ENCODE measurements at places on chromosomes 4 and X. TPM values are rescaled to one million over a fixed set of nuclear protein-coding genes. Genes with fewer than 3 reads are reported as not detected.

DNA sequence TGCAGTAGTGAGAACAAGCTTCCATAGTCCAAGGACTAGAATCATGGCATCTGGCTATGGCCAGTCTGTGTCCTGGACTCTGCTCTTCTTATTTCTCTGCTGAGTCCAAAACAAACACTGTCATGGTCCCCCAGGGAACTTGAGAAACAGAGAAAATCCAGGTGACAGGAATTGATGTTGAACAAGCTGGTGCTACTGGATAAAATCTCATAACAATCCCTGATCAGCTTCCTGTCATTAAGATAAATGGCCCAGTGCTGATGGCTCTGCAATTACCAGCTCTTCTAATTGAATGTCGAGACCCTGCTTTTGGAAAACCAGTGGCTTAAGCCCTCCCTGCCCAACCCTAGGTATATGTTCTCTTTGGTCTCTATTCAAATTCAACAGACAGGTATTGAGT lies 58.8 kb upstream of the ARHGAP36 start:
- H3K4me1 ChIP-seq = no peaks in the 10 kb centered on the region
- no peaks in the 10 kb centered on the region for H3K36me3 ChIP-seq
- H3K27me3 ChIP-seq = peaks cover 6% of the 10 kb centered on the region
- H3K4me3 ChIP-seq = no peak overlapping the region
- DNase-seq = no peak

- DNase-seq = no peak
- no peaks in the 10 kb centered on the region for H3K36me3 ChIP-seq
- H3K4me3 ChIP-seq = no peak overlapping the region
- no peak overlapping the region for H3K27ac ChIP-seq
These were observed 494.2 kb upstream of the INTU start for GRCh38 chr4:127138586-127138985.

Gene CT45A9
- total RNA-seq = not detected

Gene PLK4
- 29.4 TPM for total RNA-seq

GRCh38 chr4:7764466-7764865 lies 175.2 kb downstream of the AFAP1 start:
- H3K4me1 ChIP-seq = peaks cover 3% of the 10 kb centered on the region
- DNase-seq = no peak
- H3K36me3 ChIP-seq = no peaks in the 10 kb centered on the region
- no peak overlapping the region for H3K4me3 ChIP-seq
- H3K27ac ChIP-seq = no peak overlapping the region

Gene KDR
- total RNA-seq = not detected

GRCh38 chr4:110472583-110473329 lies 3.2 kb upstream of the ENPEP start:
- H3K27me3 ChIP-seq = peaks cover 22% of the 10 kb centered on the region
- no peak overlapping the region for H3K4me3 ChIP-seq
- peaks cover under 1% of the 10 kb centered on the region for H3K4me1 ChIP-seq

DNA sequence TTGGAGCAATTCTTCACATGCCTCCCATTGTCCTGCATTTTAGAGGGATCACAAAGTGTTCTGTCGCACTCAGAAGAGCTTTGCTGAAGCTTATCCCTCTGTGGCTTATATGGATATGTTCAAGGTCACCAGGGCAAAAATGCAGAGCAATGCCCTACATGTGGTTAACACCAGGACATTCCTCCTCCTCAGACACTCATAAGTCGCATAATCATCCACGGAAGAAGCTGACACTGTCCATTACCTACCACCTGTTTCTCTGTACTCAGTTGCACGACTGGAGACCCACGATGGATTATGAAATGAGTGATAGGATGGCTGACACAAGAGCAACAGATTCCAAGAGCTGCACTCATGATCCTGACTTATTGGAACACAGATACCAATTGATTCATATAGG lies 68.7 kb upstream of the PRDX4 start:
- H3K27ac ChIP-seq = no peak overlapping the region
- no peak overlapping the region for H3K4me3 ChIP-seq
- H3K36me3 ChIP-seq = no peaks in the 10 kb centered on the region
- H3K4me1 ChIP-seq = no peaks in the 10 kb centered on the region
- DNase-seq = no peak
- H3K27me3 ChIP-seq = peaks cover 6% of the 10 kb centered on the region

- H3K4me1 ChIP-seq = no peaks in the 10 kb centered on the region
- no peak overlapping the region for H3K4me3 ChIP-seq
- no peak overlapping the region for H3K27ac ChIP-seq
These were observed 590.0 kb downstream of the BCOR start for GRCh38 chrX:39507617-39508299.

GRCh38 chrX:54825716-54826438 lies 18.3 kb downstream of the MAGED2 start:
- H3K27ac ChIP-seq = no peak overlapping the region
- no peak overlapping the region for H3K4me3 ChIP-seq
- DNase-seq = no peak

DNA sequence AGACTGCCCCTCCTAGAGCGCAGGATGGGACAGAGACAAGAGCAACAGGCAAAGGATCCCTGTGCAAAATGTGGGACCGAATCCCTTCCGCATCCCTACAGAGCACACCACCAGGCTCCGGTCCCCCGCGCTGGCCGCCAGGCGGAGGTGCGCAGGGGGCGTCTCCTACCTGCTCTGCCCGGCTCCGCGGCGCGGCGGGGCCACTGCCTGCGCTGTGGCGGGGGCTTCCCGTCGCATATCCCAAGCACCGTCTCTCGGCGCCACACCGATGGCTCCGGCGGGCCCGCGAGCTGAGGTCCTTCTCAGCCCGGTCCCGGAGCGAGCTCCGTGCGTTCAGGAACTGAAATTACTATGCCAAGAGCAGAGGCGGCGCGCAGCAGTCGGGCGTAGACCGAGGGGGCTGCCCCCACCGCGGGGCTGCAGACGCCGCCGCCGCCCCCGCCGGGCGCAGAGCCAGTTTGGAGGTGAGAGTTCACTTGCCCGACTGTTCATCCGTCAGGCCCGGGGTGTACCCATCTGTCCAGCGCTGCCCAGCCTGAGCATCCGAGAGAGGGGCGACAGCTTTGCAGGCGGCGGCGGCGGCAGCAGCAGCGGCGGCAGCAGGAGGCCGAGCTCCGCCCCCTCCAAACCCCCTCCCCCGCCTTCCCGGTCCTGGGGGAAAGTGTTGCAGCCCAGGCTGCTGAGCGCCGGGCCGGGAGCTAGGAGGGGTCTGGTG lies at the start of gene GPRIN3:
TSS of gene GPRIN3 (minus strand) at position 355 of the 715 bp plus-strand sequence. CDS start 57,690 bp downstream, outside the sequence.
- peak within 1 kb of the TSS; percentile 95 for H3K27ac ChIP-seq
- DNase-seq = peak; percentile 76
- H3K36me3 ChIP-seq = peaks cover 6% of the 10 kb centered on the region
- H3K27me3 ChIP-seq = no peaks in the 10 kb centered on the region
- H3K4me1 ChIP-seq = peaks cover 48% of the 10 kb centered on the region
- H3K4me3 ChIP-seq = peak within 1 kb of the TSS; percentile 95

- H3K4me1 ChIP-seq = no peaks in the 10 kb centered on the region
- no peak overlapping the region for H3K4me3 ChIP-seq
- peaks cover 2% of the 10 kb centered on the region for H3K27me3 ChIP-seq
- no peak for DNase-seq
- no peaks in the 10 kb centered on the region for H3K36me3 ChIP-seq
These were observed 139.6 kb downstream of the UNC5C start for GRCh38 chr4:95409127-95409526.

GRCh38 chr4:102533904-102534303 lies 32.7 kb downstream of the NFKB1 start:
- no peak for DNase-seq
- peaks cover 36% of the 10 kb centered on the region for H3K4me1 ChIP-seq
- H3K27me3 ChIP-seq = no peaks in the 10 kb centered on the region
- H3K4me3 ChIP-seq = no peak overlapping the region
- H3K27ac ChIP-seq = no peak overlapping the region
- H3K36me3 ChIP-seq = peaks cover 14% of the 10 kb centered on the region

Gene GLUD2
- total RNA-seq = not detected

- H3K36me3 ChIP-seq = no peaks in the 10 kb centered on the region
- DNase-seq = no peak
- no peaks in the 10 kb centered on the region for H3K27me3 ChIP-seq
These were observed 2.2 kb upstream of the FMR1NB start for GRCh38 chrX:147978931-147979330.

DNA sequence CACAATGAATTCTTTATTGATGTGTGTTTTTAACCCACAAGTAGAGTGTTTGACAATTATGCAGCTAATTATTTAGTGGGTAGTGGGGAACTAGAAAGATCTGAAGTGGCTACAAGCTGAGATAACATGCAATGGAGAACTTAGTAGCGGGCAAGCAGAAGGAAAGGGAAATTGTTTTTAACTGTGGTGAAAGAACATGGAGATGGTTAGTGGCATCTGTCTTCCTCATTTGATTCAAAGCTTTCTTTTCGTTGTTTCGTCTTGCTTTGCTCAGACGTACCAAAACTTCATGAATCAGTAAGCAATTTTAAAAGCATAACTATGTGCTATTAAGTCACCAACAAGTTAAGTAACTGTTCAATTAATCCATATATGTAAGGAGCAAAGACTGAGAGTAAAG lies 169.9 kb downstream of the BANK1 start:
- no peak overlapping the region for H3K27ac ChIP-seq
- no peaks in the 10 kb centered on the region for H3K36me3 ChIP-seq
- H3K27me3 ChIP-seq = no peaks in the 10 kb centered on the region
- H3K4me1 ChIP-seq = no peaks in the 10 kb centered on the region

GRCh38 chrX:70289168-70289792 lies 447 bp downstream of the PDZD11 start:
- no peaks in the 10 kb centered on the region for H3K27me3 ChIP-seq
- peak overlapping the region; percentile 84 for H3K4me3 ChIP-seq
- H3K27ac ChIP-seq = peak overlapping the region; percentile 60
- H3K4me1 ChIP-seq = peaks cover 6% of the 10 kb centered on the region
- H3K36me3 ChIP-seq = peaks cover 6% of the 10 kb centered on the region

Gene CXorf49
- not detected for total RNA-seq

DNA sequence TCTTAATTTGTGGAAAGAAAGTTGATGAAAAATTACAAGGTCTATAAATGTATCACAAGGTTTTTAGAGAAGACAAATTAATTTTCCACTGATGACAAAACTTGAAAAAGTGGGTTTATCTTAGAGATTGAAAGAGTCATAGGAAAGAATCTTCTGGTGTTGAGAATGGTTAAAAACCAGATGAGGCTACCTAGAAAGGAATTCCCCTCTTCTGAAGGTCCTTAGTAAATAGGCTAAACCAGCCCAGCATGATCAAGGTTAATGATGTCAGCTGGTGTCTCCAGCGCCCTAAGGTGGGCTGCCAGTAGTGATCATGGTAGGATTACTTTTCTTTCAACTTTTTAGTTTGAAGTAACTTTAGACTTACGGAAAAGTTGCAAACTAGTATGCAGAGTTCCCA lies 71.8 kb upstream of the PGRMC2 start:
- H3K27me3 ChIP-seq = no peaks in the 10 kb centered on the region
- no peaks in the 10 kb centered on the region for H3K36me3 ChIP-seq
- no peak for DNase-seq
- no peaks in the 10 kb centered on the region for H3K4me1 ChIP-seq
- no peak overlapping the region for H3K4me3 ChIP-seq

Gene PDZD4
- 2.7 TPM for total RNA-seq

Gene CDX4
- not detected for total RNA-seq

GRCh38 chr4:128854433-128854832 lies 44.9 kb downstream of the JADE1 start:
- peaks cover 49% of the 10 kb centered on the region for H3K4me1 ChIP-seq
- peak overlapping the region; percentile 93 for H3K27ac ChIP-seq
- peaks cover 34% of the 10 kb centered on the region for H3K36me3 ChIP-seq
- DNase-seq = peak; percentile 70
- H3K27me3 ChIP-seq = no peaks in the 10 kb centered on the region
- peak overlapping the region; percentile 83 for H3K4me3 ChIP-seq

DNA sequence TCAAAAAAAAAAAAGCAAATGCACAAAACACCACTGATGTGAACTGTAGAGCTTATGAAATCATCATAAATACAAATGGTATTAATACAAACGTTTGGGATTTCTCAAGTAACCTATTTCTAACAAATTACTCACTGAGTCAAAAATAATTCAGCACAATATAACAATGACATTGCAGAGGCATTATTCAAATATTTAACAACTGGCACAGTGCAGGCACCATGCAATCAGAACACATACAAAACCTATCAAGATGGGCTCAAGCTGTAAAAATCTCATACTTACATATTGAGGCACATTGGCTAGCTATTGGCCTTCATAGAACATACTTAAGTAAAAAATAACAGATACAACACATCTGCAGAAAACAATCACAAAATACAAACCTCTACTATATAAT lies 81.1 kb downstream of the LRBA start:
- no peaks in the 10 kb centered on the region for H3K27me3 ChIP-seq
- no peaks in the 10 kb centered on the region for H3K36me3 ChIP-seq
- no peak overlapping the region for H3K4me3 ChIP-seq
- no peak for DNase-seq
- H3K27ac ChIP-seq = no peak overlapping the region

DNA sequence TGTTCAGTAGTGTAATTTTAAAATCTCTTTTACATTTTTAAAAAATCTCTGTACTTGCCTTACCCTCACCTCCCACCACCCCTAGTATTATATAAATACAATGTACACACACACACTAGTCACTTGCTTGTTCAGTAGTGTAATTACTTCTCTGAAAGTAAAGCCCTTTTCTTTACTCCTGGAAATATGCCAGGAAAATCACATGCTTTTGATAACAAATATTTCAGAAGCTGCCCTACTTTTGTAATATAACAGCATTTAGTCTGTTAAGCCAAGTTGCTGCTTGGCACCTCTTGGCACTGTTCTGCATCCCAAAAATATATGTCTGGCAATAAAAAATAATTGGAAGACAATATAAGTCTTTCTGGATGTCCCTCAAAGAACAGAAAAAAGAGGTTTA lies 172.8 kb upstream of the APOOL start:
- no peaks in the 10 kb centered on the region for H3K27me3 ChIP-seq
- H3K4me3 ChIP-seq = no peak overlapping the region
- no peak overlapping the region for H3K27ac ChIP-seq
- no peaks in the 10 kb centered on the region for H3K4me1 ChIP-seq

GRCh38 chr4:84852081-84852480 lies 114.4 kb downstream of the WDFY3 start:
- no peaks in the 10 kb centered on the region for H3K4me1 ChIP-seq
- no peaks in the 10 kb centered on the region for H3K27me3 ChIP-seq
- DNase-seq = no peak
- no peak overlapping the region for H3K4me3 ChIP-seq

Gene TRAM1L1
- not detected for total RNA-seq

Gene FAM3A
- total RNA-seq = 41.1 TPM

- H3K27ac ChIP-seq = no peak overlapping the region
- no peaks in the 10 kb centered on the region for H3K36me3 ChIP-seq
- peaks cover 17% of the 10 kb centered on the region for H3K27me3 ChIP-seq
- no peak overlapping the region for H3K4me3 ChIP-seq
- DNase-seq = no peak
- H3K4me1 ChIP-seq = no peaks in the 10 kb centered on the region
These were observed 176.9 kb upstream of the SCML1 start for GRCh38 chrX:17560385-17560784.

- peak within 1 kb of the TSS; percentile 81 for H3K27ac ChIP-seq
- peak within 1 kb of the TSS; percentile 97 for H3K4me3 ChIP-seq
- peak; percentile 94 for DNase-seq
These were observed at the start of gene LCORL for GRCh38 chr4:18021720-18022571. Gene LCORL, minus strand, starts transcription at chr4:18021755. Its CDS starts 4 bp downstream, at chr4:18021751.

DNA sequence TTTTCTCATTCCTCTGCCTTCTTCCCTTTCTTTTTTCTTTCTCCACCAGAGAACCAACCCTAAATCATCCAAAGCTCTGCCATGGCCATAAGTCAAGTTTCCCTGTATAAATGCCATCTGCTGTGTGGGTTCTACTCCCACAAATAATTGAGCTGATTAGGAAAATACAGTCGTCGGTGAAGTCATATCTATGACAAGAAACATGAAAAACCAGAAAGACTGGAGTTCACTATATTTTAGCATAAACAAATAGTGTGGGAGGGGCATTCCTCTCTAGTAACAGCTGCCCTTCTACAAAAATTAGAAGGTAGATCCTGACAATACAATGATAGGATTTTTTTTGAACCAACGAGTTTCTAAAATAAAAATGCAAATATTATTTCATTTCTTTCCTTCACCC lies 48.8 kb downstream of the SPOCK3 start:
- no peak overlapping the region for H3K4me3 ChIP-seq
- no peak for DNase-seq
- H3K27me3 ChIP-seq = no peaks in the 10 kb centered on the region
- no peak overlapping the region for H3K27ac ChIP-seq
- H3K4me1 ChIP-seq = no peaks in the 10 kb centered on the region

Data from natural killer cell treated with Interleukin-12 subunit alpha and Interleukin-12 subunit beta and Interleukin-15 and Interleukin-18, amount 100 ng/mL, for 72 hours (primary cell).